ENCODE measurements at places on chromosomes 5 and 9. TPM values are rescaled to one million over a fixed set of nuclear protein-coding genes. Genes with fewer than 3 reads are reported as not detected.

The SLC6A3 gene
- 0.37 TPM for total RNA-seq

The ZNF618 gene
- 12.2 TPM for total RNA-seq

The TLX3 gene
- not detected for total RNA-seq

The UBAP1 gene
- total RNA-seq = 45.1 TPM

The SPINK7 gene
- not detected for total RNA-seq

The PRDM9 gene
- total RNA-seq = not detected
